ENCODE measurements at places on chromosomes 3 and 15.

GRCh38 chr3:187186801-187187421, 10.4 kb upstream of the RTP1 start:
- peak; percentile 82 for DNase-seq

GRCh38 chr3:159947220-159947619, 41.4 kb upstream of the IL12A start:
- peak; percentile 61 for DNase-seq

DNA sequence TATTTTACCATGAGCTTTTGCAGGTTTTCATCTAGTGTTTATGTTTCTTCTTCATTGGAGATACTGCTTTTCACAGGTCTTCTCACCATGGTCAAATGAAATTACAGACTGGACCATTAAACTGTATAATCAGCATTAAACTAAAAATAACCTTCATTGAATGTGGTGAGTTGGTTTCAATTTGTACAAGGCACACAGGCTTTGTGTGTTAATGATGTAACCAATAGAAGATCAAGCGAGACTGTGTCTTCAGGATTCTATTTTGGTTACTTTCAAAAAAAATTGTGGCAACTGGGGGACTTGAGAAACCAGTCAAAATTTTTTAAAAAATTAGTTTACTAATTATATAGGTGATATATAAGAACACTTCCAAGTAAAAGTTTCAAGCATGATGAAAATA, 54.3 kb upstream of the GCSAM start:
- no peak for DNase-seq

DNA sequence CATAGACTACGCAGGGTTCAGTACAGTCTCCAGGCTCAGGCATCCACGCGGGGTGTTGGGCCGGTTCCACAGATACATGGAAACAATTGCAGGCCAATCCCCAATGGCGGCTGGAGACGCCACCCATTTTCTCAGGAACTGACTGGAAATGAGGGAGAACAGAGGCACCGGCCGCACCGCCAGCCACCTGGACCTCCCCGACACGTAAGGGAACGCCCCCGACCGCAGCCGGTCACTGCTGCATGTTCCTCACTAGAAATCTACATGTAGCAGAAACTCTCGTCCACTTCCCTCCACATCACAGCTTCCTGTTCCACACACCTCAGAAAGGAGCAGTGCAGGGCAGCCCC, 29.2 kb downstream of the CYFIP1 start:
- DNase-seq: no peak

DNA sequence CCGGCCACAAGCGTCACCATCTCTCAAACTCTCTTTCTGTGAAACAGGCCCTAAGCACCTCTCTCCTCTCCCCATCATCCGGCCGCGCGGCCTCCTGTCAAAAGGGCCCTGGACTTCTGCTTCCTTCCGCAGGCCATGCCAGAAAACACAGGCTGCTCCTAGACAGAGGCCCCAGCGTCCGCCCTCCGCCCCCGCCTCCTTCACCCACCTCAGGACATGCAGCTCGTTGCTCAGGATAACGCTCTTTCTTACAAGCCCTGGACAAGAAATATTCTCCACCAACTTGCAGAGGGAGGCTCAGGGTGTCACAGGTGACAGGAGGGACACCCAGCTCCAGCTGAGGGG, 212.0 kb downstream of the XXYLT1 start:
- DNase-seq: no peak

- DNase-seq: peak; percentile 82
Measured at GRCh38 chr15:85318048-85318731, 62.2 kb upstream of the AKAP13 start.

DNA sequence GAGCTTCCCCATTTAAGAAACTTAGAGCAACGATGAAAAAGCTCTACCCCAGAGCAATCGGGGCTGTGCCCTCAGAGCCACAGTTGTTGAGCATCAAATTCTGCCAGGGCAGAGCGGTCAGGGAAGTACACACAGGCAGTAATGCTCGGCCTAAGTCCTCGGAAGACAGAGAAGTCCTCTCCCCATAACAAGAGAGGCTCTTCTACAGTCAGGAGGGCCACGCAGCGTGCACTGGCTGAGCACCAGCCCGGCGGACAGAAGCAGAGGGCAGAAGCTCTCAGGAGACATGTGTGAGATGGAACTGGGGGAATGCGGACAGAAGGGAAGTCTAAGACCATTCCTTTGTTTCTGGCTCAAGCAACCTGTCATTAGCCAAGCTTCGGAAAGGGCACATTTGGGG, 95.9 kb downstream of the XXYLT1 start:
- DNase-seq: no peak

Data from AG04450 (cell line).